Right hindlimb (tissue), 1 donor: ENCODE measurements at places on chromosomes 13 and 19.
A peak's percentile ranks its signal among the peaks of the same experiment; 100 is the strongest.

- peak; percentile 55 for DNase-seq
Measured at GRCh38 chr19:1837625-1838105, 10.6 kb downstream of the REXO1 start.

DNA sequence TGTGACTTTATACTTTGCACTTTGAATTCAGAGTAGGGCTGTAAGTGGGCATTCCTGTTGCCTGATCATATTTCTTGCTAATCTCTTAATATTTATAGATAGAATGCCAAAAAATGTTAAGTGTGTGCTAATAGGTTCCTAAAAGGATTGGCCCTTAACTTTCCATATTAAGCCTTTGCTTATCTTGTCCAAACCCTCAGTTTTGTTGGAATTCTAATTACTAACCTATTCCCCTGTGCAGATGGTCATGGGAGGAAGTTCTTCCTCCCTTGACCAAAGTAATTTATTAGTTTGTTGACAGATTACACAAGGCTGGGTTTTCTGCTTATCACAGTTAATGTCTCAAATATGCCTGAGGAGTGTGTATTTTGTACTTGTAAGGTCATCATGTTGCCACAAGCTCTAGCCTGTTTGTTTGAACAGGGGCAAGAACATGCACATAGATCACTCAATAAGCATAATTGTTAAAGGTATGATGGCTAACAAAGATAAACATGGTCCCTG is 541.1 kb upstream of the SPRY2 start:
- DNase-seq, result no peak

DNA sequence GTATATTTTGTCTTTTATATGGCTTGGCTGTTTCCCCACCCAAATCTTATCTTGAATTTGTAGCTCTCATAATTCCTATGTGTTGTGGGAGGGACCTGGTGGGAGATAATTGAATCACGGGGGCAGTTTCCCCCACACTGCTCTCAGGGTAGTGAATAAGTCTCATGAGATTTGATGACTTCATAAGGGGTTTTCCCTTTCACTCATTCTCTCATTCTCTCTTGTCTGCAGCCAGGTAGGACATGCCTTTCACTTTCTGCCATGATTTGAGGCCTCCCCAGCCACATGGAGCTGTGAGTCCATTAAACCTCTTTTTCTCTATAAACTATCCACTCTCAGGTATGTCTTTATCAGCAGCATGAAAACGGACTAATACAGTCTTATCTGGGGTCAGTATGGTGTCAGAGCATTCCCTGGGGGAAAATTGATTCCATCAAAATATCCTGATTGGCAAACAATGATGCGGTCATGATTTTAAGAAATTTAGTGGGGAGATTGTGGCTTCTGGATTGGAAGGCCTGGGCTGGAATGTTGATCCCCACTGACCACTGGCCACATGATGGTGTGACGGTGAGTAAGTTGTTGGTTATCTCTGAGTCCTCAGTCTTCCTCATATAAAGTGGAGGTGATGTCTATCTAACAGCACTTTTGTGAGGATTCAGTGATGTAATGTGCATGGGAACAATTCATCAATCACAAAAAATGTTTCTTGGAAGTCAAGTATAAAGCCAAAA is 27.5 kb upstream of the ANKRD10 start:
- no peak for DNase-seq

DNA sequence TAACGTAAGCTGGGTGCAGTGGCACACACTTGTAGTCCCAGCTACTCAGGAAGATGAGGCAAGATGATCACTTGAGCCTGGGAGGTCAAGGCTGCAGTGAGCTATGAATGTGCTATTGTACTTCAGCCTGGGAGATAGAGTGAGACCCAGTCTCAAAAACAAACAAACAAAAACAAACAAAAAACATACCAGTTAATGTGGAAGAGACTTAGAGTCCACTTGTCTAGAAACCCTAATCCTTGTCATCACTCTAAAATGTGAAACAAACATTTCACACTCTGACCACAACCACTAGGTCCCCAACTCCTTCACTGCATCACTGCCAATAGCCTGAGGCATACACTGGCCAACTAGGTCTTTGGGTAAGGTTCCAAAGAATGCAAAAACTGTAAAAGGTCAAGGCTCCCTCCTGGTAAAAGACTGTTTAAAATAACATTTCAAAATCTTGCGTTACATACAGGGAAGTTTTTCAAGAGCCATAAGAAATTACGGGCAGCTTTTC is 28.6 kb upstream of the CYP2B6 start:
- DNase-seq, result no peak

DNA sequence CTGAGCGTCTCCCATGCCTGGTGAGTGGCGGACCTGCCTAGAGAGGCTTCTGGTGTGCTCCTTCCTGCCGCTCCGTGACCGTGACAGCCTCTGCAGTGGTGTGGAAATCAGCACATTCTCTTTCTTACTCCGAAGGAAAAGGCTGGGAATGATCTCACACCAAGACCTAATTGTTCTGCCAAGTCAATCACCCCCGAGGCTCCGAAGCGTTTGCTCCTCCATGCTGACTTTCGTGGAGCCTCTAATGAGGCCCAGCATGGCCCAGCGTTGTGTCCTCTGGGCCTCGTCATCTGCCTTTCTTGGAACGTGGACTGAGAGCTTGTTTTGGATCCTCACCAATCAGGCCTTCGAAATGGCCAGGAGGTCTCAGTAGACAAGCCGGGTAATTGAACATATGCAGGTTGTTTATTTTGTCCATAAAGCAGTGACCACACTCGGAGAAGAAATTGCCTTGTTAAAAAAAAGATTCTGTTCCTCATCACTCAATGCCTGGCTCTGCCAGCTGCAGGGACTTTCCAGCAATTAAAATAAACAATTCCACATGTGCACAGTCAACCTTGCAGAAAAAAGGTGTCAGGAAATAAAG is 107.1 kb downstream of the UBL3 start:
- DNase-seq, result peak; percentile 83

DNA sequence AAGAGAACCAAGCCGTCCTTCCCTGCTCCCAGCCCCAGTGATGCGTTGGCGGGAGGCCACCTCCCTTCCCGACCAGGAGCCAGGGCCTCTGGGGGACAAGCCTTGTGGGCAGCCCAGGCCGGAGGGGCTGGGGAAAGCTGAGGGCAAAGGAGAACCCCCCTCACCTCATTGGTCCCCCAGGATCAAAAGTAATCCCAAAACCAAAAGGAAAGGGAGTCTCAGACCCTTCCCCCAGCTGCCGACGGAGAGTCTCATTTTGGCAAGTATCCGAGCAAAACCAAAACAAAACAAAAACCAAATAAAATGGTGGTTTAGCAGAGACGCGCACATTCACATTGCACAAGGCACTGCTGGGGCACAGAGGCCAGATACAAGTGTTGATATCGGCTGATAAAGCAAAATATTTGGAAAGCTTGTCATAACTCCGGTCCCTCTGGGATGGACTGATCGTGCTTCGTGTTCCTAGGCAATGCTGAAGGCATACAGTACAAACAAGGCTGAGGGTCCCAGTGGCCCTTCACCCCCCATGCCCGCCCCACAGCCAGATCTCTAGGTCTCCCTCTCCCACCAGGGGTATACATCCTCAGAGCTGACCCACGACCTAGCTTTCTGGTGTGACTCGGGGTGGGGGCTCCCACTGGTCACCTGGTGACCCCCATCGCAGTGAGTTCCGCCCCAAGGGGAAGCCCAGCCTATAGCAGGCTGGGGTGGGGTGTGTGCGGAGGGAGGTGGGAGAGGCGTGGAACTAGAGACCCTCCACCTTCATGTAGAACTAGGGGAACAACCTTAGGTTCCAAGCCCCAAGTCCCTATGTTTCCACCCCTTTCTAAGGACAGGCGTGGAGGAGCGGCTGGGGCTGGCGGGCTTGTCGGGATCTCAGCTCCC is 2.1 kb downstream of the CEBPA start:
- no peak for DNase-seq

- DNase-seq, result no peak
Measured at GRCh38 chr13:23021906-23022305, 158.9 kb upstream of the SGCG start.

DNA sequence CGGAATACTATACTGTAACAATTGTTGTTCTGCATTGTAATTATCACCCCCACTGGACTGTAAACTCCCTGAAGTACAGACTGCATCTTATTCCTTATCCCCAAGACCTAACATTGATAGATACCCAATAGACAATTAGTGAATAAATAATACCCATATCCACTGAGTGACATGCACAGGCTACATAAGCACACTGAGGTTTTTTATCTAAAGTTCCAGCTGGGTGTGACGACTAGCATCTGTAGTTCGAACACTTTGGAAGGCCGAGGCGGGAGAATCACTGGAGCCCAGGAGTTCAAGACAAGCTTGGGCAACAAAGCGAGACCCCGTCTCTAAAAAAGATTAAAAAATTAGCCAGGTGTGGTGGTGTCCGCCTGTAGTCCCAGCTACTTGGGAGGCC is 2.5 kb downstream of the KPNA3 start:
- DNase-seq, result no peak

GRCh38 chr19:52206481-52206880 is 16.6 kb downstream of the PPP2R1A start:
- no peak for DNase-seq

DNA sequence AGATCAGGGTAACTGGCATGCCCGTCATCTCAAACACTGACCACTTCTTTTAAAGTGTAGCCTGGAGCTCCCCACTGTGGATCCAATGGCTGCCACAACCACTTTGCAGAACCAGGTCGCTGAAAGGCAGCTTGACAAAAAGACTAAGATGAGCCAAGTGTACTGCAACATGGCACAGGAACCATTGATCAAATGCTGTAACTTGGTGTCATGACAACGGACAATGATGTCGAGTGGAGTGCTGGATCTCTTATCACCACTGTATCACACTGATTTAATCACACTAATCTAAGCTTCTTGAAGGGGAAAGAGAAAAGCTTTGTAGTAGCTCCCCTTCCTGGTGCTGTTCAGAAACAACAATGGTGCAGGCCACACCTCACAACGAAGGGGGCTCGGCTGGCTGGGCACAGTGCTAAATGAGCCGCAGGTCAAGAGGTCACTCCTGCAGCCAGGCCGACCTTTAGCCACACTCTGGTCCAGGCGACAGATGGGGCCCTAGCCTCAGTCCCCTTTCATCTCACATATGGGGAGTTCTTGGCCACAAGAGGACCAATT is 2.2 kb upstream of the TNFRSF19 start:
- DNase-seq, result no peak

- DNase-seq, result no peak
Measured at GRCh38 chr13:24042710-24043440, 117.6 kb upstream of the SPATA13 start.

DNA sequence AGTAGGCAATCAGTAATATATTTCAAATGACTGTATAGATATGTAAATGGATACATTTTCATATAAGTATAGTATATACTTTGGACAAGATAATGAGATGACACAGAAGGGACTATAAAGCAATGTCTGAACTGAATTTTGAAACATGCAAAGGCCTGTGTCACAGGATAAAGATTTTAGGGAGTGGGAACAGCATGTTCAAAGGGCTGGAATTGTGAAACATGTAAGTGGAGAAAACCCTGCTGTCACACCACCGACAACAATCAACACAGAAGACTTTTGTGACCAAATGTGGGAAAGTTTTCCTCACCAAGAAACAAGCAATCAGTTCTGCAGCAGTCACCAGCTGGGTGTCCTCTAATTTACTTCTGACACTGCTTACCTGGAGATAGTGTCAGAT is 42.9 kb downstream of the LPAR6 start:
- DNase-seq, result no peak

DNA sequence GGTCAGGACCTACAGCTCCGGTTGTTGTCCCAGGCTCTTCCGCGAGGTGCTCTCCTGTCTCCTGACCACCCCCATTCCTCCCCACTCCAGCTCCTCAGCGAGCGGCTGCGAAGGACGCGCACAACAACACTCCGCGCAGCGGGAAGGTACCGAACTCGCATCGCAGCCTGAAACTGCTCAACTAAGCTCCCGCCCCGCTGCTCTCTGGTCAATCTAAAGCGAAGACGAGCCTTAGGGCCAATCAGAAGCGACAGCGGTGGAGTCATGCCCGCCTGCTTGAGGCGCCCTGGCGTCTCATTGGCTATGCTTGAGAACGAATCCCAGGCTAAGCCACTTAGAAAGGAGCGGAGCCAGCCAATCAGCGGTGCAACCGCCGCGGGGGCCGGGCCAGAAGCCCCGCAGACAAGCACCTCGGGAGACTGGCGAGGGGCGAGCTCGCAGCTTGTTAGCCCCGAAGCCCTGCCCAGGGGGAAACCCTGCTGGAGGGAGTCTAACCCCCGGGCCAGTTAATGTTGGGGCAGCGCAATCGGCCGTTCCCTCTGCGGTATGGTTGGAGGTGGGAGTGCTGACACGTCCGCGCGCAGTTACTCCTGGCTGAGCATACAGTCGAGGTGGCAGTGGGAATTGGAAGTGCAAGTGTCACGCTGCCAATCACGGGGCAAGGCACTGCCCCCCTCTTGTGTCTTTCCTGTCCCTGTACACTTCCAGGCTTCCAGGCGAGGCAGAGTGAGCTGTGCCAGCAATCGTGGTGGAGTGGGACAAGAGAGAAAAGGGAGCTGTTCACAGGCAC is 1.9 kb upstream of the ZBTB32 start:
- peak; percentile 95 for DNase-seq

- DNase-seq, result no peak
Measured at GRCh38 chr13:100630555-100630954, 42.0 kb upstream of the GGACT start.

DNA sequence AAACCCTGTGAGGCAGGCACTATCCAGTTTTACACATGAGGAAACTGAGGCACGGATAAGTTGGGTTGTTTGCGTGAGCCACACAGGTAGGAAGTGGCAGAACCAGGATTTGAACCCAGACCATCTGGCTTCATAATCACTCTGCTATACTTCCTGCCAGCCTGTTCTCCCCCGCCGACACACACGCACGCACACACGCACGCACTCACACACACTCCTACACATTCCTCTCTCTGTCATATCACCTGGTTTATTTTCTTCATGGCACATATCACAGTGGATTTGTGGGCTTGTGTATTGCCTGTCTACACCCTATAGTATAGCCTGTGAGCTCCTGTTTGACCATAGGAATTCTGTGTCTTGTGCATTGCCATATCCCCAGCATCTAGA is 140.0 kb downstream of the SIPA1L3 start:
- DNase-seq, result no peak

GRCh38 chr13:45662162-45662561 is 40.0 kb upstream of the CBY2 start:
- no peak for DNase-seq

DNA sequence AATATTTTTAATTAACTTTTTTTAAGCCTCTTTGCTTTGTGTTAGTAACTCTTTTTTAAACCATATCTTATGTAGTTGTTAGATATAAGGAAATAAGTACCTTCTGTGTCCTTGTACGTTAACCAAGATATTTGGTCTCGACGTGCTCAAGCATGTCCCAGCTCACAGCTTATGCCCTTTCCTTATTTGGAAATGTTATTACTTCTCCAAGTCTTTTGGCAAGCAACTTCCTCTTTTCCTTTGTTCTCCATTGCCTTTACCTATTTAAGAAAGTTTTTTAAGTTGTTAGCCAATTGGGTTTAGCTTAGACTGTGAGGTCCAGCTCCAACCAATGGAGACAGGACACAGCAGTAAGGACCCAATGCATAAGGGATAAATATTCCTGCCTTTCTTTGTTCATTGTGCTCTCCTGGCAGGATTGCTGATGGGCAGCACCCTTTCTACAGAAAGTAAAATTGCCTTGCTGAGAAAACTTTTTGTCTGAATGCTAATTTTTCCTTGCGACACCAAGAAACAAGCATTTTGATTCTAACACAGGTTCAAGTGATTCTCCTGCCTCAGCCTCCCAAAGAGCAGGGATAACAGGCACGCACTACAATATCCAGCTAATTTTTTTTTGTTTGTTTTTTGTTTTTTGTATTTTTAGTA is 5.2 kb downstream of the DKKL1 start:
- no peak for DNase-seq

- DNase-seq, result no peak
Measured at GRCh38 chr13:114048443-114048842, 74.6 kb upstream of the C13orf46 start.
